Retinal pigment epithelial cell (primary cell): ENCODE measurements at places on chromosomes 7 and 10.

GRCh38 chr7:149289856-149290255 is 27.9 kb downstream of the ZNF783 start:
- no peak for DNase-seq

DNA sequence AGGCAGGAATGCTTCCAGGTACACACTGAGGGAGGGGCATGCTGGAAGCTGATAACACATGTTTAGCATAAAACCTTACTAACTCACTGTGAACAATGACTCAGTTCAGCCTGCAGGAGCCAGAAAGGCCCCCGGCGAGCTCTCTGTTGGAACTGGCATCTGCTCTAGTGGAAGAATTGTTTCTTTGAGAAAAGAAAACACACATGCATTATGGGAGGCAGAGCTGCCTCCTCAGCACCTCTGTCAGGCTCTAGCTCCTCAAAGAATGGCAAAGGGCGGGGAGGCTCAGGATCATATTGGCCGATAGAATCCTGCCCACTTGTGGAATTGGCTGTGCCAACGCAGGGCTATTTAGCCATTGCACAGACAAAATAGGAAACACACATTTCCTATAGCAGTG is 338.3 kb downstream of the CXCL12 start:
- DNase-seq: no peak

GRCh38 chr10:79981450-79982361 is 32.8 kb upstream of the SFTPD start:
- no peak for DNase-seq

GRCh38 chr7:13117103-13117502 is 429.7 kb downstream of the ARL4A start:
- no peak for DNase-seq

GRCh38 chr7:80260606-80261005 is 126.0 kb downstream of the GNAI1 start:
- no peak for DNase-seq

DNA sequence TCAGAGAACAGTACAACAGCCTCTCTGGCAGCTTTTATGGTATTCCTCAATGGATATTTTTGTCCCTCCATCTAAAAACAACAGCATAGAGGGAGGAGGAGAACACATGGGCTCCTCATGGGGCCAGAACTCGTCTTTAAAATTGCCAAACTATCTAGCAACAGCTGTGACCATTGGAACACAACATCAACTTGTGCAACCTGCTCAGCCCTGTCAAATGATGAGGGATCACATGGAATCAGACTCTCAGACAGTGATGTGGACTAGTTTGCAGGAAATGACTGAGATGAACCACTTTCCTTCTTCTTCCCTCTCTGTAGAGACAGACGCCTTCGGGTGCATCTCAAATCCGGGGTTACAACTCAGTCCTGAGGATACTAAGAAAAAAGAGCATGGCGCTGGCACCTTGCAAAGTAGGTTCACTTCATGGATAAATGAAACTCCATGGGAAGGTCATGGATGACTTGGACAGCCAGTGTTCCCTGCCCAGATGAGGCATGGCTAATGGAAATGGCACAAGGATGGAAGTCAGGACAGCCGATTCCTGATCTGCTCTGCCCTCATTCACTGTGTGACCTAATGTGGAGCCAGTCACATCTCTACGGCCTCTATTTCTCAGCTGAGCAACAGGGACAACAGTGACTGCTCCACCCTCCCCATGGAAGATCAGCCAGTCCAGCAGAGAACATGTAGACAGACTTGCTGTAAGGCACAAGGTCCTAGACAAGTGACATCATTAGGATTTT is 24.6 kb upstream of the DGKI start:
- no peak for DNase-seq

DNA sequence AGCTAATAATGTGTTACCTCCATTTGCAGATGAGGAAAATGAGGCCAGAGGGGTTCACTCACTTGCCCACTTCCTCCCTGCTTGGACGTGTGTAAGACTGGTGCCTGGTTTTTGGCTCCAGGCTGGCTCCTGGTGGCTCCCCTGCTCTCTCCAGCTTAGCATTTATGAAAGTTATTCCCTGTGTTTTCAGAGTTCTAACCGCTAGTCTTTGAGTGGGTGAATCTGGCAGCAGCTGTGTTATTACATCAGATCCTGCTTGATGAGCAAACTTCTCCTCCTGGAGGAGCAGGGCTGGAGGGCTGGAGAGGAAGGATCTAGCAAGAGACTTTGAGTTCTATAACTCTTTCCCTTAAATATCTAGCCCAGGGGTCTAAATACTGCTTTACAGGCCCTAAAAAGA is 80.9 kb upstream of the AGBL3 start:
- no peak for DNase-seq

- DNase-seq: no peak
Observed at GRCh38 chr7:111951052-111951451, 255.1 kb downstream of the DOCK4 start.

- DNase-seq: no peak
Observed at GRCh38 chr7:45580053-45580872, 6.1 kb downstream of the ADCY1 start.

DNA sequence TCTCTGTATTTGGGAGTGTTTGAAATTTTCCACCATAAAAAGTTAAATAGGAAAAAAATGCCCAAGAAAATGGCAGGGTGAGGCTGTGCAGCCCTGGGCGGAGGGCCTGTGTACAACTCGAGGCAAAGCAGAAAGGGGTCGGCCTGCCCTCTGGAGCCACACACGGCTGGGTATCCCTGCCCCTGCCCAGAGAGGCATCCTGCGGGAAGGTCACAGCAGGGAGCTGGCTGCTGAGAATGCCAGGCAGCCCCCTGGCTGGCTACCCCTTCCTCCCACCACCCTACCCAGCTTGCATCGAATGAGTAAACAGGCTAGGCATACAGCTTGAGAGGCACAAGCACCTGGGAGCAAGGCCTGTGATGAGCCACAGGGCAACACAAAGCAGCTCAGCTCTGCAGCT is 46.1 kb downstream of the CAMK2B start:
- no peak for DNase-seq

DNA sequence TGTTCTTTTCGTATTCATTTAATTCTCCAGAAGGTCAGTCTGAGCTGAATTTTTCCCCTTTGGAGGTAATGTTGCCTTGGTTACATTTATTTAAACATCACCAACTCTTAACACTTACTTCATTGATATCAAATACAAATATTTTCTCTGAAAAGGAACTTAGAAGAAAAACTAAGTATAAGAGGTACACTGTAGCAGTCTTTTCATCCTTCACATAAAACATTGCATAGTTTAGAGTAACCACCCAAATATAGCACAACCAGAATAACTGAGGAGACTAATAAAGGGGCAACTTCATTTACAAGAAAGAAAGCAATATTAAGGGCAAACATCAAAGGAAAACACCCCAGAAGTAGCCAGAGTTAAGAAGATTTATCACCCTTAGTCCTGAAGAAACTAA is 1115.0 kb upstream of the POT1 start:
- DNase-seq: no peak

GRCh38 chr10:43594944-43595589 is 11.2 kb upstream of the ZNF485 start:
- DNase-seq: no peak

DNA sequence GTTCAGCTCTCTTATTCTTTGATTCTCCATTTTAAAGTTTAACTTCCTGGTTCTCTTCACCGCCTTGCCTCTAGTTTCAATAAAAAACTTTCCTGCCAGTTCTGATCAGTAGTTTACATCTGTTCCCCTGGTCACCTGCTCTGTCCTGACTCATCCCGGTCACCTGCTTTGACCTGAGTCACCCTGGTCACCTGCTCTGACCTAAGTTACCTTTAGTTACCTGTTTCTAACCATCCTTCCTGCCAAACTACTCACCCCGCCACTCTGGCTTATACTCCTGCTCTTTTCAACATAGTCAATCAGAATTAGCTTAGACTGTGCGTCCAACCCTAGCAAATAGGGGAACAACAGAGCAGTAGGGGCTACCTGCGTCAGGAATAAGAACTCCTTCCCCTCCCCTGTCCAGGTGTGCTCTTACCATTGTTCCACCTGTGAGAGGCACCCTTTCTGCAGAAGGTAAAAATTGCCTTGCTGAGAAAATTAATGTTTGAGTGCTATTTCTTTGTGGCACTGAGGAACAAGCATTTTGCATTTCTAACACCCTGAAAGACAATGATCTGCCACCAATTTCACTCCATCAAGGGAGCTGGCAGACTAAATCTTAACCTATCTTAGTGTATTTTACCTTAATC is 263.6 kb downstream of the DOCK4 start:
- DNase-seq: no peak

- no peak for DNase-seq
Observed at GRCh38 chr7:133796782-133797745, 330.1 kb upstream of the LRGUK start.

DNA sequence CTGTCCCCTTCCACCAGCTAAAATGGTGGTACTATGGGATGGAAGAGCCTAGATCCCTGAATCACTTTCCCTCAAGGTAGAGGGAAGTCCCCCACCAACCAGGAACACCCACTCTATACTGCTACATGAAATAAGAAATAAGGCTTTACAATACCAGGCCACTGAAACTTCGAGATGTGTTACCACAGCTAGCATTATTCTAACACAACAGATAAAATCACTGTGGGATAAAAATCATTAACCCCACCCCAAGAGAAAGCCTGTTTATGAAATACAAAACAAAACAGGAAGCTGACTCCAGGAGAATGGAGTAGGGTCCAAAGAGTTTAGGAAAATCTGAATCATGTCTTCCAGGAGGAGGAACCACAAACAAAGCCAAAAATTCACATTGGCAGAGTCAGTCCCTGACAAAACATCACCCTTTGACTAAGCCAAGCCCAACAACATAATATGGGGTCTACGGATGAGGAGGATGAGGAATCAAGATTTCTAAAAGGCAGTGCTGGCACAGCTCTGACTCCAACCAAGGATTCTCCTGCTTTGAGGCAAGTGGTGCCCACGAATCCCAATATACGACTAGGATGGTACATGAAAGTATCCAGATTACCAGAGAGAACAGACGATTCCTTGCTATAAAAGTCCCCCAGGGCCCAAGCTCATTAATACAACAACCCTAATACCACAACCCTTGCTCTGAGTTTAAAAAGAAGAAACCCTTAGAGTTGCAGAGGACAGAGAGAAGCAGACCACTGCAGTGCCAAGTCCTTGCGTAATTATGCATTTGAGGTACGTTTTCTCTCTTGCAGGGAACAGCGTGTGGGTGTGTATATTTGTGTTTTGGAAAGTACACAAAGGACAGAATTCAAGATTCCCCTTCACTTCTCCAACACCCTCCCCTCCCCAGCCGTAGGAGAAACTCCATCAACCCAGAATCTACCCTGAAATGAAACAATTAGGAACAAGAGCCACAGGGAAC is 23.7 kb downstream of the XPNPEP1 start:
- no peak for DNase-seq

DNA sequence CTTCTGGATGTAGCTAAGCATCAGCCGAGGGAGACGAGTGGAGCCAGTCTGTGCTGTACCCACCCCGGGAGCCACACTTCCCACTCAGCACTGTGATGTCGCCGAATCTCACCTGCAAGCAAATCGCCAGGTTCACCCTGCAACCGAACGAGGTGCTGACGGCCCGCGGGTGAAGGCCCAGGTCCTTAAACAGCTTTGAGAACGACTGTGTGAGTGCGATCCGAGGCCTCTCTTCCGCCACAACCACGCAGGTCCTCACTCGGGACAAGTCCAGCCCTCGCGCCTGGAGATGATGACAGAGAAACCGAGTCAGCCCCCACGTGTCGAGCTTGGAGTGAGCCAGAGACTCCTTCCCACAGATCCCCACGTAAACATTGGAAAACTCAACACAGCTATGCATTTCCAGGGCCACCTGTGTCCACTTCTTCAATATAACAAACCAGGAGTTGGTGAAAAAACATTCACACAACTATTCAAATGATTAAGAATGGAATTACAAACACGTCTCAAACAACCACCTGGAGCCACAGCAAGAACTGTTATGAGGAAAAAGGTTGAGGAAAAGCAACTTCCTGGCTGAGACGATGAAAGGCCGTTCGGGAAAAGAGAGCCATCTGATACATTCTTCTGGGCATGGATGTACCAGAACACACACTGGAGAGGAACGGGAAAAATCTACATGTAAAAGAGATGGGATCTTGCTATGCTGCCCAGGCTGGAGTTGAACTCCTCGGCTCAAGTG is 191.8 kb downstream of the ZMYND11 start:
- no peak for DNase-seq

- DNase-seq: no peak
Observed at GRCh38 chr10:126670056-126670894, at the start of gene C10orf90. C10orf90 (minus strand) TSS chr10:126670693; CDS start chr10:126670480, 213 bp downstream.

DNA sequence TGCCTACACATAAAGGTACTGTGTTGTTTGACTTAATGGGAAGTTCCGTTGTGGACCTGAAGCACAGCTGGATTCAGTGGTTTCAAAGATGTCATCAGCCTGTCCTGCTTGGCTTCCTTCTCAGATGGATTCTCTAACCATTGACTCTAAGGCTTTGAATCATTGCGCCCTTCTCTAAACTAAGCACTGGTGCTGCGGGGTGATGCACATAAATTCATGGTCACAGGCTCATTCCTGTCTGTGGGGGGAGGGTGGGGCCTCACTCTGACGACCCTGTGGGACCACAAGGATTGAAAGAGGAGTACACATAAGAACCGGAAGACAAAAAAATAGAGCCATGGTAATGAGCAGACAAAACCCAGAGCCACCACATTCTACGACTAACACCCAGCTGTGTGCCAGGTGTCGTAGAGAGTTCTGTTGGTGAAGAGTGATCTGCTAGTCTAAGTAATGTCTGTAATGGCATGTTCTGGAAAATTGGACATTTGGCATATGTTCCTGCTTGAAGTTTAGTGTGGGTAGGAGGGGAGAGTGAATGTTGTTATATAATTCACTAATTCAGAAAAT is 97.3 kb upstream of the YAE1 start:
- DNase-seq: no peak

- no peak for DNase-seq
Observed at GRCh38 chr10:66719483-66719882, 206.4 kb upstream of the LRRTM3 start.

DNA sequence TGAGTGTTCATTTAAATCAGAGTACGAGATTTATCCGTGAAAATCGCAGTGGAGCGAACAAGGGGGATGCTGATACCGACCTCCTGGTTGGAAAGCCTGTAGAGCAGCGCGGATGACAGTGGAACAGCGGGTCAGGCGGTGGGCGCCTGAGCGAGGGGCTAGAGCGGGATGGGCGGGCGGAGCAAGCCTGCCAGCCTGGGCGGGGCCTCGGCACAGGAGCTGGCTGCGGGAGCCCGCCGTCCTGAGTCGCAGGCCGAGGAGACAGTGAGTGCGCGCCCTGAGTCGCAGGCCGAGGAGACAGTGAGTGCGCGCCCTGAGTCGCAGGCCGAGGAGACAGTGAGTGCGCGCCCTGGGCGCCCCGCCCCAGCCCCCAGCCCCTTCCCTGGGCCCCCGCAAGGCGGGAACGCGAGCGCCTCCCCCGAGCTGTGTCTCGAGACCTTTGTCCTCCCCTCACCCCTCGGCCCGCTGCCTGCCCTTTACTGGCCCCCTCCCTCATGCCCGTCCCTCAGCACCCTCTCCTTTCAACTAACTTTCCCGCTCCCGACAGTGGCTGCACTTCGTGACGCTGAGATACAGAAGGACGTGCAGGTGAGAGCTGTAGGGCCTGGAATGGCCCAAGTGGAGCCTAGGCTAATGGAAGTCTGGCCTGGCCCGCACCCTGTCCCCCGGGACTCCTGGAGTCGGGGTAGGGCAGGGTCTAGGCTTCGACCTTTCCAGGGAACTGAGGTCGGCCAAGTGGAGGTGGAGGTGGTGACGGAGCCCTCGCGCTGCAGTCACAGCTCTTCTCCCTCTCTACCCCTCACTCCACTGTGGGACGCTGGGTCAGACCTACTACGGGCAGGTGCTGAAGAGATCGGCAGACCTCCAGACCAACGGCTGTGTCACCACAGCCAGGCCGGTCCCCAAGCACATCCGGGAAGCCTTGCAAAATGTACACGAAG is at the start of gene AS3MT:
Gene AS3MT (plus strand): TSS at position 213 of the 941 bp plus-strand sequence. CDS start 123 bp downstream, at position 336.
- no peak for DNase-seq
